ENCODE measurements at places on chromosomes 1 and 21. TPM values are rescaled to one million over a fixed set of nuclear protein-coding genes. Genes with fewer than 3 reads are reported as not detected.

GRCh38 chr1:18735224-18735997 is 104.8 kb downstream of the PAX7 start:
- no peak for DNase-seq

DNA sequence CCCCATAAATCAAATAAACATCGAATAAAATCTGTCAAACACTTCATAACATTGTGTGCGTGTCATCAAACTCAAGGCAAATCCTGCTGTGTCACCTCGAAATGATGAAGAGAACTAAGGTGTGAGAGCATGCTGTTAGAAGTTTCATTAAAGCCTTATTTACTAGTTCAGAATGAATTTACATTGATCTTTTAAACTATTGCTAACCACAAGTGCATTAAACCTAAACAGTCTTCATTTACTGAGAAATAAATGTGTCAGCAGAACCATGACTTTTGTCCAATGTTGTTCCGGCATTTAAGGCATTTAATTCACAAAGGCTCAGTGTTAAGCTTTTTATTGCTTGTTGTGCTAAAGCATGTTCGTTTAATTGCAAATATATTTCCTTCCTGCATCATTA is 474.4 kb downstream of the SETD4 start:
- DNase-seq, result no peak

DNA sequence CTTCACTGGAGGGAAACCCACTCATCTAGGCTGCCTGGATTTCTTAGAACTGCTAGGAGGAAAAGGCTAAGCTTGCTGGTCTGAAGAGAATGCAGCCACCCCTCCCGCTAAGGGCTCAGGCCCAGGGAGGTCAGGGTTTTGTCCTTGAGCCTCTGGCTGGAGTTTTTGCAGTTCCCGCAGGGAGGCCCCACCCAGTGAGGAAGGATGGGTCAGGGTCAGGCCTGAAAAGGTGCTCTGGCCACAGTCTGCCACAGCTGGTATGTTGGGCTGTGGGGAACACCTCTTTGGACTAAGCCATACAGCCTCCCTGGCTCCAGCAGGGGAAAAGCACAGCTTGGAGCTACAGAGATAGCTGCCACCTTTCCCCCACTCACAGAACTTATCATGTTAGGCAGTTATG is 71.4 kb upstream of the PAPPA2 start:
- no peak for DNase-seq

Gene PANK4
- total RNA-seq, result 44.7 TPM

Gene SHE
- 3.6 TPM for total RNA-seq

Gene GMEB1
- total RNA-seq, result 13.9 TPM

Gene RAB3B
- 3.5 TPM for total RNA-seq

Gene DHRS3
- total RNA-seq, result 90.1 TPM

DNA sequence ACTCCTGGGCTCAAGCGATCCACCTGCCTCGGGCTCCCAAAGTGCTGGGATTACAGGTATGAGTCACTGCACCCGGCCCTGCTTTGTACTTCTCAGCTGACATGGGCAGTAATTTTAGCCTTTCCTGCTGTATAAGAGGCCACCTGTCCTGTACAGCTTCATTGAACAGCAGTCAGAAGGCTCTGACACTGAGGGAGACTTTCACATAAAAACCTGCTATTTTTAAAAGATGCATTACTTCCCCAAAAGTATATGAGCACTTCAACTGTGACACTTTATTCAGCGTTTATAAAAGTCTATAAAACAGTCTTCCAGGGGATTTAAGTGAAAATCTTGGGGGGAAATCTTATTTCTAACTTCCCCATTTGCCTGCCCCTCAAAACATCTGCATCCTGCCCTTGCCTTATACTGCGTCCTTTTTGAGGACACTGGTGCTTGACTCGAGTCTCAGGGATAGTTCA is 17.6 kb downstream of the RNU5D-1 start:
- DNase-seq, result no peak

GRCh38 chr1:195590649-195591048 is 1017.6 kb downstream of the KCNT2 start:
- no peak for DNase-seq

Gene BCAR3
- 54.3 TPM for total RNA-seq

GRCh38 chr1:152159144-152159543 is at the start of gene RPTN:
Gene RPTN, minus strand, starts transcription at chr1:152159228. Its CDS starts 1,339 bp downstream, at chr1:152157889.
- no peak for DNase-seq

Gene SPRR2E
- not detected for total RNA-seq

Gene COL16A1
- 62.9 TPM for total RNA-seq

GRCh38 chr1:210213335-210213734 is 19.3 kb upstream of the SERTAD4 start:
- DNase-seq, result no peak

DNA sequence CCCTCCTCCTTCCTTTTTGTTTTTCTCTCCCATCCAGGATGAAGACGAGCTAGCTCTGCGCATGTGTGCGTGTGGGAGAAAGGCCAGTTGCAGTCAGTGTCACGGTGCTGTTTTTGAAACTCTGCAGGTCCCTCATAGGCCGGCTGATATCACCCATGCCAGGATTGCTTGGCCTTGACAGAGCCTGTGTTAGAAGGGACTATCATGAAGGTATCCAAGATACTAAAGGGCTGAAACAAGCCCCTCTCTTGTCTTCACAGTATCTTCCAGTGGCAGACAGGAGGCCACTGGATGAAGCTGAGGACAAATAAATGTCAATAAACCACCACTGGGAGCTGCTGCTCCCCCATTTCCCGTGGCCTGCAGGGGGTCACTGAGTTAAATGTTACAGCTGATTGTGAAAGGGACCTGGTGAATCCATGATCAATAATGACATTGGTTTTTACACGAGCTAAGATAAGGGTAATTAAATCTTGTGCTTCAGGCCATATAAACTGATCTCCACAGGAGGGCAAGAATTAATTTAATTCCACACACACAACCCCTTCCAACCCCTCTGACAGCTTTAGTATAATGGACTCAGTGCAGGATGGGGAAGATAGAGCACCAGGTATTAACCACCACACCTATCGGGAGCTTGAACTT is 64.6 kb upstream of the TARBP1 start:
- no peak for DNase-seq

Gene APOBEC4
- not detected for total RNA-seq

- DNase-seq, result no peak
Measured at GRCh38 chr21:46168659-46169386, 13.4 kb upstream of the FTCD start.

Gene TBX15
- total RNA-seq, result not detected

DNA sequence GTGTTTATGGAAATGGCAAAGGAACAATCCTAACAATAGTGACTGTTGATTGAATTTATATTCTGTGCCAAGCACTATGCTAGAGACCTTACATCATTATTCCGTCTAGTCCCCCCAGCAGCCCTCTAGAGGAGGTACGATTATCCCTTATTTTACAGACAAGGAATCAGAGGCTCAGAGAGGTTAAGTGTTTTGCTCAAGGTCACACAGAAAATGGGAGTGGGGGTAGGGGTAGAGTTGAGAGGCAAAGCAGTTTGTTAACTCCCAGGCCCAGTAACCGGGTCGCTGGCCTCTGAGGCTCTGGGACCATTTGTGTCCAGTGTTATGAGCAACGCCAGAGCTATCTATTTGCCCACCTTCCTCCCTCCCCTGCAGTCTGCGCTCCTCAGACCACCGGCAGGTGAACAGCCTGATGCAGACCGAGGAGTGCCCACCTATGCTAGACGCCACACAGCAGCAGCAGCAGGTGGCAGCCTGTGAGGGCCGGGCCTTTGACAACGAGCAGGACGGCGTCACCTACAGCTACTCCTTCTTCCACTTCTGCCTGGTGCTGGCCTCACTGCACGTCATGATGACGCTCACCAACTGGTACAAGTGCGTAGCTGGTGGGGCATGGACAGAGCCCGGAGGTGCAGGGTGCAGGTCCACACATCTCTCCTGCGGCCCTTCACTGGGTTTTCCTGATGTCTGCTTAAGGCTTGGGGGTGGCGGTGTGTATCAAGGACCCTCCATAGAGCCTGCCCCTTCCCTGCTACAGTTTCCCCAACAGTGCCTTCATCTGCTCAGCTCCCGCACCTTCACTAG is 19.8 kb downstream of the SERINC2 start:
- DNase-seq, result no peak

Gene EPHB2
- total RNA-seq, result 70.8 TPM

DNA sequence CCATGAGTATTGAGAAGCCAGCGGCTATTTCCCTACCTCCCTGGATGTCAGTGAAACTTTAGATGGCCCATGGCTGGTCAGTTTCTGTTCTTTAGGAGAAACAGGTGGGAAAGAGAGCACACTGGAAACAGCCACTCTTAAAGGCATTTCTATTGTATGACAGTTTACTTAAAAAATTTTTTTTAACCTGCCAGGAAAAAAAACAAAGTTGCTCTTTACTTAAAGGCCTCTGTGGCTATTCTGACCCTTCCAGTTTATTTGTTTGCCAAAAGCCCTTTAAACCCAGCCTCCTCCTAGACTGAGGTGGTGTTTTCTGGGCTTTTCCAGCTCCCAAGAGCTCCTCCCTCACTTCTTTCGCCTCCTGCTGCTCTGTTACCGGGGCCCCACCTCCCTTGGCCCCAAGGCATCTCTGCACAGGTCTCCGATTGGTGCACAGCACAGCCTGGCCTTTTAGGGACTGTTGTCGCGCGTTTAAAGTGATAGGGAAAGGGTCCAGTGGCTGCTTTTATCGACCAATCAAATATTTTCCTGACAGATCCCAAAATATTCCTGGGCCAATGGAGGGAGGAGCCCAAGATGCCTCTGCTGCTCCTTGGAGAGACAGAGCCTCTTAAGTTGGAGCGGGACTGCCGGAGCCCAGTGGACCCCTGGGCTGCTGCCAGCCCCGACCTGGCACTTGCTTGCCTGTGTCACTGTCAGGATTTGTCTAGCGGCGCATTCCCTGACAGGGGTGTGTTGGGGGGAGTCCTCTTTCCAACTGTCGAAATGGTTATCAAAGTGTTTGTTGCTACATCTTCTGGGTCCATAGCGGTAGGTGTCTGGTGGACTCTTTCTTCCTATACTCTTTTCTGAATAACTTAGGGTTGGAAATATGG is at the start of gene SH3BGR:
SH3BGR (plus strand) TSS at position 639 of the 875 bp plus-strand sequence; CDS start at position 766, 127 bp downstream.
- no peak for DNase-seq

DNA sequence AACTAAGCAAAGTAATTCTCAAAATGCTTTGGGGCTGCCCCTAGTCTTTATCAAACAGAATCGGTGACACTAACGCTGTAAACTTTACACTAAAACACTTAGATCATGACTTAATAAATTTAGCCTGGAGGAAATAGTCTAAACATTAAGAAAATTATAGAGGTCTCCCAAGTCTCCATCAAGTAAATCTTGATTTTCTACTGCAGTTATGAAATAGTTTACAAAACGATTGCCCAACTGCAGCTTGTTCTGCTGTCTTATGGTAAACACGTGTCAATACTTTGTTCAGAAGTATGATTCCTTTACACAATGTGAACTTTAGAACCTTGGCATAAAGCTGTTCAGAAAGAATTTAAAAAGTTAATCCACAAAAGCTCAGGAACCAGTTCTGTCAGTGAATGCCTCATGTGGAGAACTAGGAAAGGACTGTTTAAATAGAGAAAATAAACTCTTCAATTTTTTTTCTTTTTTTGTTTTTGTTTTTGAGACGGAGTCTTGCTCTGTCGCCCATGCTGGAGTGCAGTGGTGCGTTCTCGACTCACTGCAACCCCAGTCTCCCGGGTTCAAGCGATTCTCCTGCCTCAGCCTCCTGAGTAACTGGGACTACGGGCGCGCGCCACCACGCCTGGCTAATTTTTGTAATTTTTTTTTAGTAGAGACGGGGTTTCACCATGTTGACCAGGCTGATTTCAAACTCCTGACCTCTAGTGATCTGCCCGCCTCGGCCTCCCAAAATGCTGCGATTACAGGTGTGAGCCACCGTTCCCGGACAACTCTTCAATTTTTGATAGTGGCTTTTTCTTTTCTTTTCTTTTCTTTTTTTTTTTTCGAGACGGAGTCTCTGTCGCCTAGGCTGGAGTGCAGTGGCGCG is 1.6 kb downstream of the DDI2 start:
- DNase-seq, result no peak

DNA sequence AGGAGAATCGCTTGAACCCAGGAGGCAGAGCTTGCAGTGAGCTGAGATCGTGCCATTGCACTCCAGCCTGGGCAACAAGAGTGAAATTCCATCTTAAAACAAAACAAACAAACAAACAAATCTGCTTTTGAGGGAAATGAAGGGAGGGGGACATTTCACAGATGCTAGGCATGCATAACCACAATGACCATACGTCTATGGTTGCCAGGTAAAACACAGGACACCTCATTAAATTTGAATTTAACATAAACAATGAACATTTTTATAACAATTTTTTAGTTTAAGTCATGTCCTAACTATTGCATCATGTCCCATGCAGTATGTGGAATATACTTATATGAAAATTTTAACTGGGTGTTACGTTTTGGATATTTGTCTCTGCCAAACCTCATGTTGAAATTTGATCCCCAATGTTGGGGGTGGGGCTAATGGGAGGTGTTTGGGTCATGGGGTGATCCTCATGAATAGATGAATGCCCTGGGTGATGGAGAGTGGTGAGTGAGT is 31.0 kb upstream of the ZBTB18 start:
- DNase-seq, result no peak

GRCh38 chr1:35691080-35691479 is 27.6 kb downstream of the C1orf216 start:
- no peak for DNase-seq

DNA sequence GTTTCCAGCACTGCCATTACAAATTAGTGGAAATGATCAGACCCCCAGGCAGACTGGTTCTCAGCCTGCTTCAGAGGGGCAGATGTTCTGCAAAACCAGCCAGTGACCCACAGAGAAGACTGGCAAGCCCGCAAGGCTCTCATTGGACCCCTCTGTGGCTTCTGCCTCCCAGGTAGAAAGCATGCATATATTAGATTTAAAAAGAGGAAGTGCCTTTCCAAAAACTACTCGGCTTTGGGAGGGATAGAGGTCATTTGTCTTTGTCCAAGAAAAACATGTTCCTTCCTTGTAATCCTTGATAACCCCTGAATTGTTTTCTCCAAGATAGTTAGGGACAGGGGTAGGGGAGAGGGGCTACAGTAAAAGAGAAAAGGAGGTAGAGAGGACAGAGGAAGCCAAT is 11.8 kb downstream of the HIVEP3 start:
- no peak for DNase-seq

Gene CNN3
- total RNA-seq, result 165 TPM

- DNase-seq, result peak; percentile 79
Measured at GRCh38 chr1:8439015-8439702, 121.2 kb downstream of the SLC45A1 start.

Gene CFAP107
- total RNA-seq, result not detected

GRCh38 chr21:41627428-41627827 is 119.5 kb upstream of the TMPRSS2 start:
- DNase-seq, result no peak

Gene ZMPSTE24
- total RNA-seq, result 47.0 TPM

Gene PHLDA3
- total RNA-seq, result 8.5 TPM

DNA sequence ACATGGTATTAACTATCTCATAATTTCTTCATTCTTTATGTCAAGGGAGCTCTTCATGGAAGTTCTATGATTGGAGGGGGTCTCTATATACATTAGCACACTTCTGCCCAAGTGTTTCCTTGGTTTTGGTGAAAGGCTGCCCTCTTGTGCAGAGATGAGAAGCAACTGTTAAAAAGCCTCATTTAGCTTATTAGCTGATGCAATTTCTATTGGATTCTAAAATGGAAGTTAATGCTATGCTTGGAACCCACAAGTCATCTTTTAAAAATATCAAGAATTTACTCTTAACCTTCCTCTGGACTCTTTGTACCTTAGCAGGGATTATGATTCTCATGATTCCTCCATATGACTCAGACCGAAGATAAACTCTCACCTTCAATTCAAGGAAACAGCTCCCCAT is 328.9 kb downstream of the PTBP2 start:
- no peak for DNase-seq
